ENCODE measurements at places on chromosomes 13 and 19.

GRCh38 chr13:113724016-113724758, 34.8 kb upstream of the TMEM255B start:
- DNase-seq: no peak

- no peak for DNase-seq
Observed at GRCh38 chr19:18798384-18799352, 7.6 kb upstream of the COMP start.

- no peak for DNase-seq
Observed at GRCh38 chr19:51186323-51186722, 38.6 kb upstream of the CD33 start.

GRCh38 chr13:35460061-35460460, 16.4 kb downstream of the MAB21L1 start:
- no peak for DNase-seq

GRCh38 chr13:96963786-96964475, 30.3 kb downstream of the OXGR1 start:
- DNase-seq: no peak

DNA sequence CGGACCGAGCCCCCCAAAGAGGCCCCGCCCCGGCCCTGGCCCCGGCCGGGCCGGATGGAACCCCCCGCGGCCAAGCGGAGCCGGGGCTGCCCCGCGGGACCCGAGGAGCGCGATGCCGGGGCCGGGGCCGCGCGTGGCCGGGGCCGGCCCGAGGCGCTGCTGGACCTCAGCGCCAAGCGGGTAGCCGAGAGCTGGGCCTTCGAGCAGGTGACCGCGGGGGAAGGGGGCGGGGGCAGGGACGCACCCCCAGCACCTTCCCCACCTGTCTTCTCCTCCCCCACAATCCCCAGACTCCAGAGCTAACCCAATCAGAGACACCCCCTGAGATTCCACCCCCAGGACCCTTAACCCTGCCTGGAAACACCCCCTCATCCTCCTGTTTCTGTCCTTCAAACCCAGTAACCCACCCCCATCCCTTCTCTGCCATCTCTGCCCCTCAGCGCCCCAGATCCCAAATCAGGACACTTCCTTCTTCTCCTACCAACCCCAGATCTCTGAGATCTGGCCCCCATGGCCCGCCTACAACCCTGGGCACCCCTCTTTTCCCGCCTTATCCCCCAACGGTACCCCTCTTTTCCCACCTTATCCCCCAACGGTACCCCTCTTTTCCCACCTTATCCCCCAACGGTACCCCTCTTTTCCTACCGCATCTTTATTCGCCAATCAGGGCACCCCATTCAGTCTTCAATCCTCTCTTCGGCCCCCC, 505 bp downstream of the ZSWIM4 start:
- DNase-seq: no peak

DNA sequence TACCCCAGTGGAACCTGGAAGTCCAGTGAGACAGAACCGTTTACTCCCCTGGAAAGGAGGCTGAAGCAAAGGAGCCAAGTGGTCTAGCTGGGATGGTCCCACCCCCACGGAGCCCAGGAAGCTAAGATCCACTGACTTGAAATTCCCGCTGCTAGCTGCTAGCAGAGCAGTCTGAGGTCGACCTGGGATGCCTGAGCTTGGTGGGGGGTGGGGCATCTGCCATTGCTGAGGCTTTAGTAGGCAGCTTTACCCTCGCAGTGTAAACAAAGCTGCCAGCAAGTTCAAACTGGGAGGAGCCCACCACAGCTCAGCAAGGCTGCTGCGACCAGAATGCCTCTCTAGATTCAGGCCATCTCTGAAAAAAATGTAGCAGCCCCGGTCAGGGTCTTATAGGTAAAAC, 437.0 kb downstream of the SUCLA2 start:
- DNase-seq: no peak

DNA sequence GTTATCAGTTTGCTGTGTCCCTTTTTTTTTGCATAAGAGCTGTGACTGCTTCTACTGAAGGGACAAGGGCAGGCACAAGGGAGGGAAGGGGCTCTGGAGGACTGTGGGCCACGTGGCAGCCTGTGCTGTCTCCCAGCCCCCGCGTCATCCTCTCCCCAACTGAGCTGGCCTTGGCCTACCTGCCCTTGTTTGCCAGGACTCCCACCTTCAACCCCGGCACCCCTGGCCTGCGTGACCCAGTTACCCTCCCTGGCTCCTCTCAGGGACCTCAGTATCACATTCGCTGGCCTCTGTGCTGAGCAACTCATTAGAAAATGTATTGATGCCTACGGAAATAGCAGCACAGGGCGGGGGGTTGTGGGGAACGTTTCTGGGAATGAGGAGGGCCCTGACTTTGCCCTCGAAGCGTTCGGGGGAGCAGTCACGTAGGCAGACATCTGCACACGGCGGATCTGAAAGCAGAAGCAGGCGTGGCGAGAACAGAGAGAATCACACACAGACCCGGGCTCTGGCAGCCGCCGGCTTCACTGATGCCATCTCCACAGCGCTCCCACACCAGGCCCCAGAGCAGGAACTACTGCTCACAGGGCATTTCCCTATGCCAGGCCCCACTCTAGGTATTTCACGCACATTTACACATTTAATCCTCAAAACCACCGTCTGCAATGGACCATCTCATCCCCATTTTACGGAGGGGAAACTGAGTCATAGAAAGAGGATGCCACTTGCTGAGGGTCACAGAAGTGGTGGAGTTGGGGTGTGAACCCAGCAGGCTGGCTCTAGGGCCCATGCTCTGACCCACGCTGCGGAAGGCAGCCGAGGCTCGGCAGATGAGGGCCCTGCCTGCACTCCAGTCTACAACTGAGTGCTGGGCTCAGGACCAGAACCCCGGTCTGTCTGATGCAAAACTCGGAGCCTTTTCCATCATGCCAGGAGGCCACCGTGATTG, 5.7 kb upstream of the ATF5 start:
- no peak for DNase-seq

DNA sequence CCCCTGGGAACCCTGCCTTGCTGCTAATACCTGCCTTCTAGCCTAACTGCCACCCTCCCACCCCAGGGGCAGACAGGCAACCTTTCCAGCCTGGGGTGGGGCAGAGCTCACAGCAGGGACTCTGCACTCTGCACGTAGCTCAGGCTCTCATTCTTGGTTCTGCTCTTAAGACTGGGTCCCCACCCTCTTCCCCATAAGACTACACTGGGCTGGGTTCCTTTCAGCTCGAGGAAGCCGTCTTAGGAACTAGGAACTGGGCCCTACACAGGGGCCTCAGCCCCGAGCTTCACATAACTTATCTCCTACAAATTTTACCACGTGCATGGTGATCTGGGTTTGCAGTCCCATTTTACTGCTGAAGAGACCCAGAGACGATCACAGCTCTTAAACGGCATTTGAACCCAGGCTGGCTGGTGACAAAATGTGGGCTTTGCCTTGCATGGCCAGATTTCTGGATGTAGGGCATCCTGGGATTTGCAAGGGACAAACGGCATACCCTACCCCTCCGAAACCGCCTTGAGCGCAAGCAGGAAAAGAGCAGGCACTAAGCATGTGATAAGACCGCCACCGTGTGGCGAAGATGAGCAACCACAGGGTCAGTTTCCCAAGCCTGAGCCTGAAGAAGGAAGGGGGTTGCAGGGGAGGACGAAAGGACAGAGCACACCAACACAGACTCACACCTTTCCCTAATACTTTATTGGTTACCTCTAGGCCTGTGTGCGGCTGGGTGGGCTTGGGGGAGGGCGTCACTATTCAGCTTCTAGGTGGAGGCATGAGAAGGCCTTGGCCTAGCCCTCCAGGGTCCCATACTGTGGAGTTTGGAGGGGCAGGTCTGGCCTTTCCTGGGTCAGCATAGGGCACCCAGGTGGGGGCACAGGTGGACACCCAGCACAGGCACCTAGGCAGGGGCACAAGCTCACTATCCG, 5.1 kb downstream of the JUNB start:
- peak; percentile 82 for DNase-seq

DNA sequence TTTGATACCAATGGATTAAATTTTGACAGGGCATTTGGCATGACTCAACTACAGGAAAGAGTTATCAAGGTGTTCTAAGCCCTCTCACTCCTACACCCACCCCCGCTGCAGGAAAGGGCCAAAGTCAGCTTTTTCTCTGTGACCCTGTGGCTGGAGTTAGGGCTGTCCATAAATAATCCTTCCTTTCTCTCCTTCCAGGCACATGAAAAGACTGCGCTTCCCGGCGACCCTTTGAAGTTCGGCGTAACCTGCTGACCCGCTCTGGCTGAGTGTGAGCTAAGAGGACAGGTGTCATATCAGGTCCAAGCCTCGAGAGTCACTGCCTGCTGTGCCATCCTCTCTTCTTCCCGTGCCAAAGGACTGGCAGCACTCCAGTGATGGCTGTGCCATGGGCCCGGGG, 25.6 kb downstream of the ZNF114 start:
- DNase-seq: no peak

- no peak for DNase-seq
Observed at GRCh38 chr13:76503766-76504165, 382.4 kb downstream of the KCTD12 start.

DNA sequence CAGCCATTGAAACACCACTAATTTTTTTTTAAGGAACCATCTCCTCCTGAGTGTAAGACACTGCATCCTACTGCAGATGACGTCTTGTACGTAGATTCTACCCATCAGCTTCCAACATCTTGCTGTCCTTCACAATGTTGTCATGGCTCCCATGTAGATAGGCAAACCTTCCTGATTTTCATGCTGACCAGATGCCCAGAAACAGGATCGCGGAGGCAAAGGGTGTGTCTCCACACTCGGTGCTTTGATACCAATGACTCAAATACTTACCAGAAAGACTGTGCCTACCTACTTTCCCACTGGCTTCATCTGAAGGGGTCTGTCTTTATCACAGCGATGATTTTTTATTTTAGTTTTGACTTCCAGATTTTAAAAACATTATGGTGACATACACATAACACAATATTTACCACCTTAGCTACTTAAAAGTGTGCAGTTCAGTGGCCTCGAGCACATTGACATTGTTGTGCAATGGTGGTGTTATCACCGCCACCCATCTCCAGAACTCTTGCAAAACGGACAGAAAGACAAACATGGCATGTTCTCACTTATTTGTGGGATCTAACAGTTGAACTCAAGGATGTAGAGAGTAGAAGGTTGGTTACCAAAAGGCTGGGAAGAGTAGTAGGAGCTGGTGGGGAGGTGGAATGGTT, 94.0 kb upstream of the PEG3 start:
- DNase-seq: no peak

GRCh38 chr19:12899891-12900518, 9.0 kb downstream of the GCDH start:
- no peak for DNase-seq

DNA sequence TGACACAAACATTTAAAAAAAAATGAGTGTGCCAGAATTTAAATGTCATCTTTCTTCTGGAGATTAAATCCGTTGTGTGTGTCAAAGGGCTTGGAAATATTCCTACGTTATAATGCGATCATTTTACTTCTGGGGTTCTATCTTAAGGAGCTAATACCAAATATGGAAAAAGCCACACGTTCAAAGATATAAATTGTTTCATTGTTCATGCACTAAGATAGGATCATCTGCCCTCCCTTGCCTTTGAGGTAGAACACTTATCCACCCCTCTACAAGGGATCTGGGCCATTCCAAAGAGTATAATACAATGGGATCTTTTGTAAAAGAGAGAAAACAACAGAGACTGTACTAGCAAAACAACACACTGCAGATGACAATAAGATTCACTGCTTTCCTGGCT, 64.9 kb downstream of the ANKRD10 start:
- no peak for DNase-seq

GRCh38 chr13:106381091-106381490, 154.4 kb downstream of the EFNB2 start:
- DNase-seq: no peak

DNA sequence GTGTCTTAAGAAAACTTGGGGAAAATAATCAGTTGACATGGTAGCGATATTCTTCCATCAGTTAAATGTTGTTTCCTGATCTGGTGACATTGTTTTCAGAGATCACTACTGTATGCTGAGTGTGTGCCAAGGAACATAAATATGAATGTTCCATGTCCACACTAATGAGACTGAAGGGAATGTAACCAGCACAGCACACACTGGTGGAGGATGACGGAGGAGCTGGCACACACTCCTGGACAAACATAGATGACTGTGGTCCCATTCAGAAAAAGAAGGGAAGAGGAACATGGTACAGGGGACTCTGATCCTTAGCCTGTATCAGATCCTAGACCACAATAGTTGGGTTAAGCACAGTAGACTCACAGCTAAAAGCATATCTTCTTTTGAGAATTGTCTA, 574.8 kb downstream of the MYO16 start:
- no peak for DNase-seq

- peak; percentile 84 for DNase-seq
Observed at GRCh38 chr19:47230054-47230920, 712 bp downstream of the BBC3 start.

GRCh38 chr19:32606289-32606688, 25.3 kb downstream of the PDCD5 start:
- DNase-seq: no peak

GRCh38 chr13:99393791-99394735, 86.9 kb upstream of the GPR183 start:
- DNase-seq: no peak

GRCh38 chr13:101612735-101613134, 160.3 kb downstream of the ITGBL1 start:
- no peak for DNase-seq

DNA sequence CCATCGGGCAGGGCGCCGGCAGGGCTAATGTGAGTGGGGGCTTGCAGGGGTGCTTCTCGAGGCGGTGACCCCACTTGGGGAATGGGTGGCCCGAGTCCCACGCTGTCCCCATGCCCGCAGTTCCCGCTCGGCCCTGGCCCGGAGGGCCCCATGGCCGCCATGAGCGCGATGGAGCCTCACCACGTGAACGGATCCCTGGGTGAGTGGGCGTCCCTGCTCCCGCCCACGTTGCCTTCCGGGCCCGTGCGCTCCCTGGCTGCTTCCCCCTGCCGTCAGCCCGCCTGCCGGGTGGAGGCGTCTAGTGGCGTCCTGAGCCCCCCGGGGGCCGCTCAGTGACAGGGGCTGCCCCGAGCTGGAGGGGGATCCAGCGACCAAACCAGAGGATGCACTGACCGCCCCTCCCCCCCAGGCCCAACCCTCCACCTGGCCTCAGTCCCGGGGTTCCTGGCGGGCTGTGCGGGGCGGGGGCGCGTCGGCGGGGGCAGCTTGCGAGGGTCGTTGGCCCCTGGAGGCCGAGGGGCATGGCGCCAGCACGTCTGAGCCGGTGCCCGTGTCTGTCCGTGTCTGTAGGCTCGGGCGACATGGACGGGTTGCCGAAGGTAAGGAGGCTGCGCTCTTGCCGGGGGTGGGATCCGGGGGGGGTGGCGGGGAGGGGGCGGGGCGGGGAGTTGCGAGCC, 4.8 kb downstream of the ISYNA1 start:
- DNase-seq: no peak

GRCh38 chr19:13350072-13350471, 156.2 kb downstream of the CACNA1A start:
- DNase-seq: no peak

DNA sequence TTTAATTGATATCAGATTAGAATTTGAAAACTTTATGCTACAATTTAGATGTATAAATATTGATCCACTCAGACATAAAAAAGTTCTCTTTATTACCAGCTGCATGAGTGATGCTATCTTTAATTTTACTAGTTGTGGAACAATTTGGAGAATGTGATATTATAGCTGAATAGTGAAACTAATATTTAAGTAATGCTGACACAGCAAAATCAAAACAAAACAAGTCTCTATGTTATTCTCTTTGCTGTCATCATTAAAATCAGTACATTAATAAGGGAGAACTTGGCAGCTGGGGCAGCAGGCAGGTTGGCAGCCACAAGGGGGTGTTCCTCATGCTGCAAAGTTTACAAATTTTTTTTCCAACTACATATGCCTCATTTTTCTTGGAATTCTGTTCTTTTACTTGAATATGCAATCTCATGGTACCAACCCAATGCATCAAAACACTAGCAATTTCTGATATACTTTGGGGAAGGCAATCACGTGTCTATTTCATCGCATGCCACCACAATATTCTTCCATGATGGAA, 585.3 kb downstream of the FGF9 start:
- DNase-seq: no peak

All from activated CD4-positive, alpha-beta T cell treated with anti-CD3 and anti-CD28 coated beads, Interleukin-2, amount 10 ng/mL, durations not matched to agents 7 days and 5 days (primary cell).